CD8-positive, alpha-beta T cell (primary cell): ENCODE measurements at places on chromosomes 7 and 10.

DNA sequence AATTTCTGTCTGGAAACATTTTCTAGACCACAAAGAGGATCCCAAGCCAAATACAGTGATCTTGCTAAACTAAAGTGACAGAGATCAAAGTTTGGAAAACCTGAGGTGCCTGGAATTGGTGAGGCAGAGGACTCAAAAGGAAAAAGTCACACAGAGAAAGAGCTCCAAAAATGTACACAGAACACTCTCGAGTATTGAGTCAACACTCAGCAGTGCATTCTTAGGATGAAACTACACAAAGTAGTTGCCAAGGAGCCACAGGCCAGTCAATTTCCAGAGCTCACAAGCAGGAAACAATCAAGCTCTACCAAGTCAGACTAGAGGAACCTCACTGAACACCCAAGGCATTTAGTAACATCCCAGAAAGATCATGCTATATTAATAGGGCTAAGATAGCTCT lies 61.3 kb downstream of the MICU1 start:
- DNase-seq: no peak

GRCh38 chr10:76281659-76282058 lies 850.2 kb downstream of the LRMDA start:
- no peak for DNase-seq

- DNase-seq: no peak
These were observed 70.6 kb downstream of the PFKFB3 start for GRCh38 chr10:6273351-6273750.

DNA sequence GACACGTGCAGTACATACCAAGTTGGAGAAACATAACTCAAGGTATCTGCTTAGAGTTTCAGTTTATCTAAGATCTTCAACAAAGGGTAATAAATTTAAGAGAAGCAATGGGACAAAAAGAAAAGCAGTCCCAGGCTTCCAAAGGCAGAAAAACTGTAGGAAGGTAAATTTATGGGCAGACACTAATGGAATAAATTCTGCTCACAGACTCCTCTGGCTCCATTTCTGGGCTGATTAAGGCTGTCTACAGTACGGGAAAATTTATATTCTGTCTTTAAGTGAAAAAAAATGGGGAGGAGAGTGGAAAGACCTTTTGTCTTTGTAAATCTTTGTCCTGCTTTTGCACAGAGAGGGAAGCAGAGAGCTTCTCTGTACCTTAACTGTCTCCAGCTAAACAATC lies 587.5 kb upstream of the IGFBP3 start:
- DNase-seq: no peak

DNA sequence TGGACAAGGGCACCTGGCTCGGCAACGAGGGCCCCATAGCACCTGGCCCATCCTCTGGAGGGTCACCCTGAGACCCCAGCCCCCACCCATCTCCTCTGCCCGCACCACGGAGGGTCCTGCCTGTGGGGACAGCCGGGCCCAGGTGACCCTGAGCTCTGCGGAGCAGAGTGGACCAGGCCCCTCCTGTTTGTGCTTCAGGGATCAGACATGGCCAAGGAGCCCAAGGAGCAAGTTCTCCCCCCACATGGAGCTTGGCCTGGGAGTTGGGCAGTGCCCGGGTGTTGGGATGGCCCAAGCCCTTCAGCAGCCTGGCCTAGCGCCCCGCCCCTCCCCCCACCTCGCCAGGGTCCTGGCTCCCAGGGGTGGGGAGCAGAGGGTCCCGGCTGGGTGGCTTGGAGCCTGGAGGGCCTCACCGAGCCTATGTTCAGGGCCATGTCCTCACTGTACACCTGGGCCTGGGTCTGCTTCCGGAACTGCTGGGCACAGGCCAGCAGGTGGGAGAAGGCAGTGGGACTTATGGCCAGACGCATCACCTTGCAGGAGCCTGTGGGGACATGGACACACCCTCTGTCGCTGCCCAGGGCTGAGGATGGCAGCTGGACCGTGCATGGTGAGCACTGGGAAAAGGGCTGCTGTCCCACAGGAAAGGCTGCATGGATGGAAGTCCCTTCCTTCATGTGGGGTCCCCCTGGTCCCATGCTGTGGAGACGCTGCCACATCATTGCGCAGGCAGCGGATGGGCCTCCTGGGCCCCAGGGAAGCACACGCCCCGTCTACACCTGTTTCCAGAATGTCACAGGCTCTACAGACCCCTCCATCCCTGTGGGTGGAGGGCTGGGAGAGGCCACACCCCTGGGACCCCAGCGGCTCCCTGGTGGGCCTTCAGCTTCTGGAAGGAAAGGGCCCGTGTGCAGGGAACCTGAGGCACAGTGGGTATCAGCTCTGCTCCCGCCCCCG lies 49.2 kb upstream of the NKX6-2 start:
- DNase-seq: no peak

DNA sequence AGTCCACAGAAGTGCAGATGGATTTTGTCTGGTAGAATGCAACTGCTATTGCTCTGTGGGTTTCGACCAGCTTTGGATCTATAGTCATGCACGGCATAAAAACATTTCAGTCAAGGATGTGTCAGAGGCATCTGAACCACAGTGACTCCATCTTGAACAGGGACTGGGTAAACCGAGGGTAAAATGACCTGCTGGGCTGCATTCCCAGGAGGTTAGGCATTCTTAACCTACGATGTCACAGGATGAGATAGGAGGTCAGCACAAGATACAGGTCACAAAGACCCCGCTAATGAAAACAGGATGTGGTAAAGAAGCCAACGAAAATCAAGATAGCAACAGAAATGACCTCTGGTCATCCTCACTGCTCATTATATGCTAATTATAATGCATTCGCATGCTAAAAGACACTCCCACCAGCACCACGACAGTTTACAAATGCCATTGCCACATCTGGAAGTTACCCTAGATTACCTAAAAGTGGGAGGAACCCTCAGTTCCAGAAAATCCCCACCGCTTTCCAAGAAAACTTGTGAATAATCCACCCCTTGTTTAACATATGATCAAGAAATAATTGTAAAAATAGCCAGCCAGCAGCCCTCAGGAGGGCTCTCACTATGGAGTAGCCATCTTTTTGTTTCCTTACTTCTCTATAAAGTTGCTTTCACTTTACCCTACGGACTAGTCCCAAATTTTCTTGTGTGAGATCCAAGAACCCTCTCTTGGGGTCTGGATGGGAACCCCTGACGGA lies 50.7 kb upstream of the CPXM2 start:
- no peak for DNase-seq

DNA sequence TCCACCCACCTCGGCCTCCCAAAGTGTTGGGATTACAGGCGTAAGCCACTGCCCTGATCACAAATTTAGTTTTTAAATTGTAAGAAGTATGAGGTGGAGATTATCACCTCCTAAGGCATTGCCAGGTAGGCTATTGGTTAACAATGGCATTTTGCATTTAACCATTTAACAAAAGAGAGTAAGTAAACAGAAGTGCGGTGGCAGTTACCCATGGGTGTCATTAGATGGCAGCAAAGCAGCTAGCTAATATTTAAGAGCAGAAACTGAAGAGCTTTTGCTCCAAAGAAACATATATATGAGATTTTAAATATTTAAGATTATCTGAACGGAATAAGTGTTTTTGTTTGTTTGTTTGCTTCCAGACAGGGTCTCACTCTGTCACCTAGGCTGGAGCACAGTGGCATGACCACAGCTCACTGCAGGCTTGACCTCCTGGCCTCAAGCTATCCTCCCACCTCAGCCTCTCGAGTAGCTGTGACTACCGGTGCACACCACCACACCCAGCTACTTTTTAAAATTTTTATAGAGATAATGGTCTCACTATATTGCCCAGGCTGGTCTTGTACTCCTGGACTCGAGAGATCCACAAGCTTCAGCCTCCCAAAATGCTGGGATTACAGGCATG lies 325.5 kb upstream of the C7orf33 start:
- DNase-seq: no peak

DNA sequence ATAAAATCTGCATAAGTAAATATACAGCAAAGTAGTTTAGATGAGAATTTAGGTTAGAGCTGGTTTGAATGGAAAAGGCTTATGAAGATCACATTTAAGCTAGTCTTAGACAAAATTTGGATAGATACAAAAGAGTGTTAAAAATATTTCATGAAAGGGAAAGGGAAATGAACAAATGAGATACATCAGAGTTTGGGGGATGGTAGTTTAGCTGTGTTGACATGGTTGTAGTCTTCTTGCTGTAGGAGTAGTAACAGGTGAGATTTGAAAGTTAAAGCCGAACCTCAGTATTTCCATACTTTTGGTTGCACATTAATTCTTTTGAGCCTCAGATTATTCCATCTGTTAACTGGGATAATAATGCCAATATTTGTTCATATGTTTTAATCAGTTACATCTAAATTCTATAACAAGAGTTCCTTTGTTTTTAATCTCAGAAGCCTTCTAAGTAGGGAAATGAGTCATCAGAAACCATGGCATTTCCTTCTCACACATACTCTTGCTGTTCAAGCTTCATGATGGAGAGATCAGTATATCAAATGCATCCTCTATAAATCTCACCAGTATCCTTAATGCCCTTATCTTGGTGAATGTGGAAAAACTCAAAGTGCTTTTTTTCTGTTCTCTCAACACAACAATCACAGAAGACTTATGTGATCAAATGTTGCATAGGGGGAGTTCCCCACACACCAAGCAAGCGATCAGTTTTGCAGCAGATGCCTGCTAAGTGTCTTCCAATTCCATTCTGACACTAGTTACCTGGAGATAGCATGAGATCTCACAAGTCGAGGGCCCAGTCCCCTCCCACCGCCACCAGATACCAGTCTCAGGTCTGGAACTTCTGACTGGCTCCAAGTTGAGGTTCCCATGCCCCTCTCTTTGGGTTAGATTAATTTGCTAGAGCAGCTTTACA lies 84.7 kb downstream of the MAPK8 start:
- DNase-seq: peak; percentile 14

GRCh38 chr7:121301446-121302213 lies 27.2 kb upstream of the WNT16 start:
- DNase-seq: no peak

GRCh38 chr7:13093160-13093559 lies 405.7 kb downstream of the ARL4A start:
- DNase-seq: no peak

DNA sequence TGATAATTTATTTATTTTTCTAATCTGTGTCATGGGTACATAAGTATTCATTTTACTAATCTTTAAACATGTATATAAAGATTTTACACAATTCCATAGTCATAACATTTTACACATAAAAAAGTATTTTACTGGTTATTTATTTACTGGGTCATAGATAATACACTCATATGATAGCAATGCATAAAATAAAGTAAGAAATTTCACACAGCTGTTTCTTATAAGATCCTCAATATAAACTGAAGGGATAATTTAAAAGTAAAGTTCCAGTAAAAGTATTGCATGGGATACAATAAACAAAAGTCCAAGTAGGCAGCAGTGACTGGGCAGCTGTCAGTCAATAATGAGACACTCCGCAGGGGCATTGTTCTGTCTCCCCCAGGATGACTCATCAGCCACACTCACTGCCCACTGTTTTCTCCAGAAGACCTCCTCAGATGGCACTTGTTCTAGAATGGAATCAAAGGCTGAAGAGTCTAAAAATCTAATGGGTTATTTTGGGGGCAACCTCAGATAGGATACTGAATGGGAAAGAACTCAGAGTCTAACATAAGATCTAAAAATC lies 32.7 kb downstream of the DPY19L1 start:
- DNase-seq: no peak

- DNase-seq: no peak
These were observed 128.7 kb downstream of the FAM204A start for GRCh38 chr10:118213436-118213835.

DNA sequence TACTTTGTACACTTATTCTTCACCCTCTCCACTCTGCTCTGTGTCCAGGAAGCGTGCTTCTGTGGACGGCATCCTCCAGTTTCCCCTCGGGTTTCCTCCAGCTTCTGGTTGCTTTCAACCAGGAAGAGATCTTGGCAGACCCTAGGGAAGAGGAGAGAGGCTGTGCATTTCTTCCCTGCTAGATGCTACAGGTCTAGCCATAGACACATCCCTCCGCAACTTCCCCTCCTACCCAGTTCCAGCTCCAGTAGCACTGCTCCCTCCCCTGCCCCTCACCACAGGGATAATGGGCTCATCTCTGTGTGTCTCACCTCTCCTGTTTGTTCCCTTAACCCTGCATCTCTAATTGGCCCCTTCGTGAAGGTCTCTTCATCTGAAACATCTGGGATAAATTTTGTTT lies 16.3 kb downstream of the TLL2 start:
- DNase-seq: no peak

GRCh38 chr7:37369906-37370305 lies 78.8 kb downstream of the ELMO1 start:
- DNase-seq: no peak

DNA sequence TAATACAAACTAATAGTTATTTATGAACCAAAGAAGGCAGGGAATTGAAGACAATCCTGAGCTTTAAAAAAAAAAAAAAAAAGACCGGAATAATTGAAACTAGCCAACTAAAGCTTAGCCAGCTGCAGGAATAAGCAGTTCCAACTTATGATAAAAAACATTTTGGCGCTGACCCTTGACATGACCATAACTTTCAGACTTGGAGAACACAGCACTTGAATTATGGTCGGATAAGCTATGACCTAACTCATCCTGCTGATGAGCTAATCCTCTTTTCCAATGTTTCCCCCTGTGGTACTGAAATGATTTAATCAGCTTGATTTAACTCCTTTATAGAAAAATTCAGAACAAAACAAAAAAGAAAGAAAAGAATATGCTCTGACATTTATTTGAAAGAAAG lies 181.8 kb downstream of the DGKB start:
- DNase-seq: no peak

DNA sequence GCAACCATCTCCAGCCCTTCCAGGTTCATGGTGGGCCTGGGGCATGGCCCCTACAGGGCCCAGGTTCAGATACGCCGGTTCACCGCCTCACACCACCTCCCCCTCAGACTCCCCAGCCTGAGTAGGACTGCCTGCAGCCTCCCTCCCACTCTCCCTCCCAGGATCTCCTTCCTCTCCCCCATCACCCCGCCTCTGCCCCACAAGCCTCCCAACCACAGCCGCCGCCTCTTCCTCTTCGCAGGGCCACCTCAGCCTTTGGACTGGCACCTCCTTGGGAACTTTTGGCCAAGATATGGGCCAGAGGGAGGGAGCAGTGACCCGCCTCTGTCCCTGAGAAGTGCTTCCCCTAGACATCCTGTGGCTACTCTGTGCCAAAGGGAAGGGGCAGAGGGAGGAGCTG lies 9.3 kb downstream of the KCNIP2 start:
- no peak for DNase-seq

GRCh38 chr7:67462781-67463191 lies 466.2 kb downstream of the TYW1 start:
- no peak for DNase-seq

DNA sequence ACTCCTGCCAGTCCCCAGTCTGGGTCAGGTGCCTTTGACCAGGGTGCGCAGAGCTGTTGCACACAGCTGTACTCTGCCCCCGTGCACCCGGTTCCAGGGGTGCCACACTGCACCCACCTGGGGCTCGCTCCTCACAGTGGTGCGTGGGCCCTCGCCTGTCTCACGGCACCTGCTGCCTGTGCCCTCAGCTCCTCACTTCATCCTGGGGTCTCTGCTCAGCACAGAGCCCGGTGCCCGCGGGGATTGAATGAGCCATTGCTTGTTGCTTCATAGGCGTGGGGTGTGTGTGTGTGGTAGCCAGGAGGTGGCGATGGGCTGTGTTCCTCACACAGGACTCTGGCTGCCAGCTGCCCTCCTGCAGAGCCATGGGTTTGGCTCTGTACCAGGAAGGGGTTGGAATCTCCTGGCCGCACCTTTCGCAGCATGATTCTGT lies 18.5 kb downstream of the EIF3B start:
- no peak for DNase-seq

- peak; percentile 30 for DNase-seq
These were observed 9.9 kb upstream of the PSMG3 start for GRCh38 chr7:1579481-1580421.

- no peak for DNase-seq
These were observed 54.4 kb downstream of the STK17A start for GRCh38 chr7:43637114-43637806.
